Urinary bladder (tissue), 4 donors: ENCODE measurements at places on chromosomes 5 and 9. TPM values are rescaled to one million over a fixed set of nuclear protein-coding genes. Genes with fewer than 3 reads are reported as not detected.

The NR4A3 gene
- total RNA-seq: 4.7 TPM

The ZFP2 gene
- 5.8 TPM for total RNA-seq

The DMRT3 gene
- total RNA-seq: not detected

- DNase-seq: no peak
Measured at GRCh38 chr5:10825897-10826644, 65.0 kb upstream of the DAP start.

The DRD1 gene
- total RNA-seq: 4.2 TPM

DNA sequence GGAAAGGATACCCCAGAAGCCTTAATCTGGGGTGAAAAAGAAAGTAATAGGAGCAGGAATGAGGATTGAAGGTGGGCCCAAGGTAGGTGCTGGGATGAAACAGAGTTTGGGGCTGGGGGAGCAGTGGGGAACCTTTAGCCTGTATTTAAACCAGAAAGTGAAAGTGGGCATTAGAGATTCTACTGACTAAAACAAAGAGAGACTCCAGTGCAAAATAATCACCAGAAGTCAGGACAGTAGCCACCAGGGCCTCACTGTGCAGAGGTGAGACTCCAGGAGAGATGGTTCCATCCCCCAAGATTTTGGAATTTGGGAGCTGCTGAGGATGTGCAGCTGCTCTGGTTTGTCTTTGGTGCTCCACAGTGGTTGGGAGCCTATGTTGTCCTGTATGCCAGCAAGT, 13.1 kb downstream of the DNAJB5 start:
- DNase-seq: no peak

GRCh38 chr5:57117596-57117995, 56.3 kb upstream of the GPBP1 start:
- DNase-seq: no peak

DNA sequence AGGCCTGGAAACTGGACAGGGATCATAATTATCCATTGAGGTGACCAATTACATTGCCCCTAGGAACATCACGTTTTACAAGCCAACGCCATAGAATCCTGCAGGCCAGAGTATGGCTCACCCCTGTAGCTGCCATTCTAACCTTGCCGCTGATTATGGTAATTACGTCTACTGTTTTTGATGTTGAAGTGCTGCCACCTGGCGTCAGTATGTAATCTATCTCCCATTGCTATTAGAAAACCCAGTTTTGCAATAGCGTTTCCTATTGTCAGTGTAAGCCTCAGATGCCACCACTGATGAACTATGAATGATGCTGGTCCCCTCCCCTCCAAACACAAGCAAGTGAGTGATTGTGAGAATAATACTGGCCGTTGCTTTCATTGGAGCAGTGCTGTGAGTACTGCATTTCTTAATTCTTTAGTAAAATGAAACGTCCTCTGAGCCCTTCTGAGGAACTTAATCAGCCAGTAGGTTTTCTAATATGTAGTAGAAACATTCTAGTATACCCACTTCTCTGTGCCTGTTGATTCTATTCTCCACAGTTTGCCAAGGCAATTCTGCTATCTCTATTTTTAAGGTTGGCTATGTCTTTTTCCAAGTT, 100.5 kb upstream of the NMUR2 start:
- DNase-seq: no peak

- DNase-seq: no peak
Measured at GRCh38 chr5:5370059-5370774, 52.3 kb upstream of the ICE1 start.

DNA sequence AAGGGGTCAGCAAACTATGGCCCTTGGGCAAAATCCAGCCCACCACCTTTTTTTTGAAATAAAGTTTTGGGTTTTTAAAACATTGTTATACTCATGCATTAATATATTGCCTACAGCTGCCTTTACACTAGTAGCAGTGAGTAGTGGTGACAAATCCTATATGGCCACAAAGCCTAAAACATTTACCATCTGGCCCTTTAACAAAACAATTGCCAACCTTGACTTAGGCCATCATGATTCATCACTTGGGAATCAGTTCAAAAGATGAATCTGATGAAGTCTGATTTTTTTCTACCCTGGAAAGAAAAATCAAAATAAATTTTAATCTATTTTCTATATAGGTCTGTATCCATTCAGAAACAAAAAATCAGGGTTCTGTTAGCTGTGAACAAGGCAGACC, 484.9 kb downstream of the BNC2 start:
- no peak for DNase-seq

DNA sequence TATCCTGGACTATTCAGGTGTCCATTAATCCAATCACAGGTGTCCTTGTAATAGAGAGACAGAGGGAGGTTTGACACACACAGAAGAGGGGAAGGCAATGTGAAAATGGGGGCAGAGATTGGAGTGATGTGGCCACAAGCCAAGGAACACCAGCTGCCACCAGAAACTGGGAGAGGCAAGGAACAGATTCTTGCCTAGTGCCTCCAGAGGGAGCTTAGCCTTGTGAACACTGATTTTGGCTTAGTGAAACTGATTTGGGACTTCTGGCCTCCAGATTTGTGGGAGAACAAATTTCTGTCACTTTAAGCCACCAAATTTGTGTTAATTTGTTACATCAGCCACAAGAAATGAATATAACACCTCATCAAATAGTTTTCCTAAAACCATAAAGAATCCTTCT, 416.2 kb downstream of the ENC1 start:
- no peak for DNase-seq

The CA9 gene
- 0.37 TPM for total RNA-seq

- no peak for DNase-seq
Measured at GRCh38 chr9:83036043-83036442, 26.9 kb downstream of the RASEF start.

DNA sequence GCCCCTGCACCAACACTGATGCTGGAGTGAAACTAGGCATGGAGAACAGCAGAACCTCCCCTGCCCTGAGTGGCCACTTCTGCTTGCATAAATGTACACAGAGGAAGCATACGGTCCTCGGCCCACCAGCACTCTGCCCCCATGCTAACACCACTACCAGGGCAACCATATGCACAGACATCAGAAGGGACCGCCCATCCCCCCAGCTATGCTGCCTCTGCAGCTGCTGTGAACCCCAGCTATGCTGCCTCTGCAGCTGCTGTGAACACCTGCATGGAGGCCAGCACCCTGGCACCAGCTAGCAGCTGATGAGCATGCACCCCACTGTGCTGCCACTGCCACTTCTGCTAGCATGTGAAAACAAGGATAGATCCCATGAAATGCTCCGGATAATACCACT, 250.3 kb downstream of the TUSC1 start:
- no peak for DNase-seq

DNA sequence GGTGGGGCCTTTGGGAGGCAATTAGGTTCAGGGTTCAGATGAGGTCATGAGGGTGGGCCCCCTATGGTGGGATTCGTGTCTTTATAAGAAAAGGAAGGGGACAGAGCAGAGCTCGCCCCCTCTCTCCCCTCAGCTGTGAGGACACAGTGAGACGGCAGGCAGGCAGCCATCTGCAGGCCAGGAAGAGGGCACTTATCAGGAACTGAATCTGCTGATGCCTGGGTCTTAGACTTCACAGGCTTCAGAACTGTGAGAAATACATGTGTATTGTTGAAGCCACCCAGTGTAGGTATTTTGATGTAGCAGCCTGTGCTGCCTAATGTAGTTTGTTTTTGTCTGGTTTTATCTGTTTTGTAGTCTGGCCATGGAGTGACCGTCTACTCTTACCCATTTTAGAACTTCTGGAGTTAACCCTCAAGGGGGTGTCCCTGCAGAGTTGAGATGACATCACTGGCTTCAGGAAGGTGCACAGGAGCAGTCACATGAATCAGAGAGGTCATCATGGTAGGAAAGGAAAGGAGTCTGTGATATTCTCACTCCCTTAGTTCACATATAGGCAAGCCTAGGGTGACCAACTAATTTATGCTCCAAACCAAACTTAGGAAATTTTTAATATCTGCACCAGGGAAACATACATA, 71.0 kb downstream of the LRRC70 start:
- no peak for DNase-seq

DNA sequence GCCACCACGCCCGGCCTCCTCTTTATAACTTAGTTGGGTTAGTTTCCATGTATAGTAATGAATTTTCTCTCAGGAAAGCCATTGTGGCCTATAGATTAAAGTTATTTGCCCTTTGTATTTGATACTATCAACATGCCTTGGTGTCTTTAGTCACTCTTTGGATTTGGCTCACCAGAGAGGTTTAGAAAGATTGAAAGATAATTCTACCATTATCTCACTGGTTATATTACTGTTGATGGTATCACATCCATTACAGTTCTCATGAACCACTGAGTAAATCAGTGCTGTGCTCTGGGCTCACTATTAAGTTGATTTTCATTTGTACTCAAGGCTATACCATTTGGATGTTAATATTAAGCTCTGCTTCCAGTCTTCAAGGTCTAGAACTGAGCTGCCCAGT, 87.0 kb downstream of the ZSWIM6 start:
- no peak for DNase-seq

- DNase-seq: no peak
Measured at GRCh38 chr5:145484158-145484557, 351.0 kb downstream of the PRELID2 start.

DNA sequence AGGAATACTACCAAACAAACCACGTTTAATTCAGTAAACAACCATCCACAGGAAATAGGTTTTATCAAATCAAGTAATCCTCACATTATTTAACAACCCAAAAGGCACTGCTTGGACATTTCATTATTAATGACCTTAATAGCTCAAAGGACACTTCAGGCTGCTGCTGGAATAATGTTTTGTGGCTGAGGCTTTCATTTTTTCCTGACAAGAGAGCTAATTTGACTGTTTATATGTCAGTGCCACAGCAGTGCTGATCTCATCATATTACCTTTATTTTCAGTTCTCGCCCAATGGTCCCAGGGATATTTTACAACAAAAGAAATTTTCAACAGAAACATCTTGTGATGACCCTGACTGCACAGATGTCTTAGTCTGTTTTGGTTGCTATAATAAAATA, 589.8 kb upstream of the GRAMD2B start:
- no peak for DNase-seq

The KCNV2 gene
- total RNA-seq: not detected

GRCh38 chr9:120385606-120386389, 194.2 kb downstream of the CDK5RAP2 start:
- no peak for DNase-seq

DNA sequence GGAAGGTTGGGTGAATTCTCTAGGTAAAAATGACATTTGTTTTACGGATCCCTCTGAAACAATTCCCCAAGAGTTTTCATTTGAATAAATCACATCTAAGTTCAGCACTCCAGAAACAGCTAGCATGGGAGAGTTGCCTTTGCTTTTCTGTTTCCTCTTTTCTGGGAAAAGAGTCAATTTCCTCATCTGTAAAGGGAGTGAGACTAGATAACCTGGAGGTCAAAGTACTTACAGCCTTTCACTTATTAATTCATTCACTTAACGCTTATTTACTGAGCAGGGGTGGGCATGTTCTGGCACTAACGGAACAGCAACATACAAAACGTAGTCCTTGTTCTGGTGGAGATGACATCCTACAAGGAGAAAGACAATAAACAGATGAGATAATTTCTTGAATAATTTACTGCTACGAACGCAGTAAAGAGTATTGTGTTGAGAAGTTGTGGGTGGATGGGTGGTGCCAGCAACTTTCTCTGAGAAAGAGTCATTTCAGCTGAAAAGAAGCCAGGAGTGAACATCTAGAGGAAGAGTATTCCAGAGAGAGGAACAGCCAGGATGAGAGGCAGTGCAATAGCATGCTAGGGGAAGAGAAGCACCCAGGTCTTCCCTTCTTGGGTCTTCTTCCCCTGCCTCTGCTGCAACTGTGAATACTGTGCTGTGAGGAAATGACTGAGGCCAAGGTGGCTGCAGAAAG, 335.6 kb downstream of the ZSWIM6 start:
- no peak for DNase-seq

DNA sequence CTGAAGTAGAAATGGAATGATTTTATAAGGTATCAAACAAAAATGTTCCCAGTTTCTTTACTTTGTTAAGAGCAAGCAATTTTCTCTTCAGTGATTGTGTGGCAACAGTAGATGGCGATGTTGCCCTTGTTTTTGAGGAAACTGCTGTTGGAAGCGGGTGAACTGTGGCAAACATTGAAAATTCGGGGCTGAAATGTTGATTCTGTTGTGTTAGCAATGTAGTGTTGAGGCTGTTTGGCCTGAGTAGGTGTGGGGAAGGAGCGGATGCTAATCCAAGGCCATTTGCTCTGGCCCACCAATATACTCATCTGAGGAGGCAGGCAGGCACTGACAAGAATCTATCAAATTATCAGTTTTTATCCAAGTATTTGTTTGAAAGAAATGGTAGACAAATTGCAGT, 129.8 kb downstream of the SLC12A2 start:
- DNase-seq: no peak

GRCh38 chr5:123176224-123176937, 87.3 kb downstream of the PRDM6 start:
- no peak for DNase-seq

The CYLC2 gene
- total RNA-seq: not detected

The TMEM215 gene
- 0.21 TPM for total RNA-seq

GRCh38 chr9:20188616-20189369, 400.0 kb upstream of the SLC24A2 start:
- DNase-seq: no peak

GRCh38 chr9:100865111-100865510, 163.4 kb upstream of the PLPPR1 start:
- DNase-seq: no peak

DNA sequence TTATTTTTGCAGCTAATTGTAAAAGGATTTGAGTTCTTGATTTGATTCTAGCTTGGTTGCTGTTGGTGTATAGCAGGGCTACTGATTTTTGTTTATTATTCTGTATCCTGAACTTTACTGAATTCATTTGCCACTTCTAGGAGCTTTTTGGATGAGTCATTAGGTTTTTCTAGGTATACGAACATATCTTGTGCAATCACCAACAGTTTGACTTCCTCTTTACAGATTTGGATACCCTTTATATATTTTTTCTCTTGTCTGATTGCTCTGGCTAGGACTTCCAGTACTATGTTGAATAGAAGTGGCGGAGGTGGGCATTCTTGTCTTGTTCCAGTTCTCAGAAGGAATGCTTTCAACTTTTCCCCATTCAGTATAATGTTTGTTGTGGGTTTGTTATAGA, 210.8 kb downstream of the FGF10 start:
- DNase-seq: no peak

GRCh38 chr5:115586525-115587146, 15.6 kb downstream of the TICAM2 start:
- no peak for DNase-seq

GRCh38 chr9:136339173-136339957, 12.0 kb downstream of the GPSM1 start:
- DNase-seq: no peak

DNA sequence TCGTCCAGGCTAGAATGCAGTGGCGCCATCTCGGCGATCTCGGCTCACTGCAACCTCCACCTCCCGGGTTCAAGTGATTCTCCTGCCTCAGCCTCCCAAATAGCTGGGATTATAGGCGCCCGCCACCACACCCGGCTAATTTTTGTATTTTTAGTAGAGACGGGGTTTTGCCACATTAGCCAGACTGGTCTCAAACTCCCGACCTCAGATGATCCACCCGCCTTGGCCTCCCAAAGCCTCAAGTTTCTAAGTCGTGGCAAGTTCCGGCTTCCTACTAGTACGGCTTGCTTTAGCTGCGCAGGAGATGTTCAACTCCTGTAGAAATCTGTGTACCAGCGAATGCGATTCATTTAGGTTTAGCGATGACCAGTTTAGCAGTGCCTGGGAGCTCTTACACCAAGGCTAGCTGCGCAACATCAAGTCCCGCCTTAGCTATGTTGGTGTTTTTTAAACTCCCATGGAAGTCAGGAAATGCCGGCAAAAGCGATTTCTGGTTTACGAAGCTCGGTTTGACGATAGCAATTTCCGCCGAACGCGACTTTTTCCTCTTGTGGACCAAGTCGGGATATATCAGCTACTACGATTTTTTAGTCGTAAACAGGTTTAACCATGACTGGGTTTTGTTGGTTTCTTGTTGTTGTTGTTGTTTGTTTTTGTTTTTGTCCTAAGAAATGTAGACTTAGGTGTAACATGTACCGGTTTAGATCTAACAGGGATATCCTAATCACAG, 46.4 kb downstream of the ANXA2R start:
- DNase-seq: no peak
